GM12891 (cell line): ENCODE measurements at places on chromosomes 2 and 18.

DNA sequence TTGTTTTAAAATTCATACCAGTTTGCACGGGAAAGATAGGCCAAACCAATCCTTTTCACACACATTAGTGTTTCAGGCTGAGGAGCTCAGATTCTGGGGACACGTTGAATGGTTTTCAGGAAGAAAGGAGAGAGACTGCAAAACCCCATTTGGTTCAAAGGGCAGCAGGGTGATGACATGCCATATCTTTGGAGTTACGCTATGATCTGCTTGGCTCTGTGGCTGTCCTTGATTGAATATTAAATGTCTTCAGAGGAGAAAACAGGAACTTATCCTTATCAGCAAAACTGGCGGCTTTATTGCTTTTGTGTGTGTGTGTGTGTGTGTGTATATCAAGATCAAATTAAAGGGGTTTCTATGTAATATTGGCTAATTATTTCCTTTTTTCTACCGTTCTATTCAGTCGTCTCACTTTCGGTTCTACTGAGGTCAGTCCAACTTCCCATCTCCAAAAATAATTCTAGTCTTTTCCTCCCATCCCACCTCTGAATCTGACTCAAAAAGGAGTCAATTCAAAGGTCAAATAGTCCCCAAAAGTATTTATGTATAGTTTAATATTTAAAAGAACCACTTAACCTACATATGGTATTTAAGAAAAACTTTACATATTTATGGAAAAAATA, 292.9 kb upstream of the CCDC68 start:
- no peak for DNase-seq

GRCh38 chr2:15818881-15819280, 121.5 kb upstream of the MYCN start:
- DNase-seq, result no peak

DNA sequence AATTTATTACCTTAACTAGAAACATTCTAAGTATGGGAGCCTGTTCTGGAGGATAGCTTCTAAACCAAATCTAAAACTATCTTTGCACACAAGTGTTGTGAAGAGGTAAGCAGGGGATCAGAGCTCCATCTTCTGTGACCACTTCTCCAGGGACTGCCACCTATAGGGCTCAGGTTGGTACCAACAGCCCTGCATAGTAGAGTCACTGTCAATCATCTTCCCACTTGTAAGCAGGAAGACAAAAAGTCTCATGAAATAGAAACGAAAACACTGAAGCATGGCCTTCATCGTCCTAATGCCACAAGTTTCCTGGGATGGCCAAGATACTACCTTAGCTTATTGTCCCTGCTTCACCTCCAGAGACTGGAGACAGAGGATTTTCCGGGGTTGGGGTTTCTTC, 43.8 kb downstream of the KANSL3 start:
- no peak for DNase-seq

DNA sequence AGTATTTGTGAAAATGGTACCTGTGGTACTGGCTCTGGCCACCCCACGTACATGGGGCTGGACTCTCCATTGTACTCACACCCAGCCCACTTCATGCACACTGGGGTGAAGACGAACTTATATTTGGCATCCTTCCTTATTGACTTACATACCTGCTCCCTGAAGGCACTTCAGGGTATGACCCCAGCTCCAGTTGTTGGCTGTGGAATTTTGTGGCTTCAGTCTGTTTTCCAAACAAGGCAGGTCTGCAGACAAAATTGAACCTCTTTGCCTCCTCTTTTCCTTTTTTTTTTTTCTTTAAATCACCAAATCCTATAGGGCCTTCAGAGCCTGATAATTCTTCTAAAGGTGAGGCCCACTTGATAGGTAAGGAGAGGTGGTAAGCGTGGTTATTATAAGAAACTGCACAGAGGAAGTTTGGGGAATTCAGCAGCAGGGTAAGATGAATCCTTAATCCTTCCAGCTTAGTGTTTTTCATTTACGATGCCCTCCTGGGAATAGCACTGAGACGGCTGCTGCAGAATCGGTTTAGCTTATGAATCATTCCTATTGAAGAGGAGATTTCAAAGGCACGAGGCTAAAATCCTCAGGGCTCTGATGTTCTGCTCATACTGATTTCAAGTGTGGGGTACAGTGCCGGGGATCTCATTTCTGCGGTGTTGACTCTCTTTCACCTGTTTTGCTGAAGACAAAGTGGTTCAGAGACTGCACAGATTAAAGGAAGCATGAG, 55.2 kb downstream of the KIF5C start:
- no peak for DNase-seq

GRCh38 chr18:12585218-12585617, 72.7 kb downstream of the SPIRE1 start:
- DNase-seq, result no peak

- no peak for DNase-seq
Measured at GRCh38 chr2:228860601-228861285, 410.3 kb downstream of the PID1 start.

GRCh38 chr18:25033747-25034471, 318.1 kb downstream of the ZNF521 start:
- no peak for DNase-seq

GRCh38 chr2:32783469-32783868, 155.6 kb downstream of the TTC27 start:
- DNase-seq, result no peak
